ENCODE measurements at places on chromosomes 3 and 15.

- no peak for DNase-seq
Observed at GRCh38 chr15:66014022-66014421, 144.7 kb downstream of the RAB11A start.

DNA sequence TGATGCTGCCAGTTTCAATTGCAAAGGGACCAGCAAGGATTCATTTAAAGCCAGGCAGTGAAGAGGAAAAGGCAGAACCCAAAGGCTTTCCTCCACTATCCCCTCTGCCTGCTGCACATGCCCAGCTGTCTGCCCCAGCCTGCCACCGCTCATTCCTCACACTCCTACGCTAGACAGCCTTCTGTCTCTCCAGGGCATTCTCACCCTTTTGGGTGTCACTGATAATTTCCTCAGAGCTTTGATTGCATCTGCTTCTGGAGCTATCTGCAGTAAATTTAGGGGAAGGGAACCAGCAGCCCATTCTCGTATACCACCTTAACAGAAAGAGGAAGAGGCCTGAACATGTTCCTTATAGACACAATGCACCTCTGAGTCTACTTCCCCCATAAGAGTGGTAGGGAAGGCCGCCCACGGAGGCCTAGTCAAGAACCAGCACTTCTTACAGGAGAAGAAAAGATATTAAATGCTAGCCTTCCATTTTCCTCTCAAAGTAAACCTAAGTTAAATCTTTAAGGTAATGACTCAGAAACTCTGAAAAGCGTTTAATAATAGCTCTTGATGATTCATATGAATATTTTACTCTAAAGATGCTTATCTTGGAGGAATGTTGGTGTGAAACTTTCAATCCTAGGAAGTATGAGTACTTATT is 20.9 kb downstream of the NUDT16 start:
- no peak for DNase-seq

DNA sequence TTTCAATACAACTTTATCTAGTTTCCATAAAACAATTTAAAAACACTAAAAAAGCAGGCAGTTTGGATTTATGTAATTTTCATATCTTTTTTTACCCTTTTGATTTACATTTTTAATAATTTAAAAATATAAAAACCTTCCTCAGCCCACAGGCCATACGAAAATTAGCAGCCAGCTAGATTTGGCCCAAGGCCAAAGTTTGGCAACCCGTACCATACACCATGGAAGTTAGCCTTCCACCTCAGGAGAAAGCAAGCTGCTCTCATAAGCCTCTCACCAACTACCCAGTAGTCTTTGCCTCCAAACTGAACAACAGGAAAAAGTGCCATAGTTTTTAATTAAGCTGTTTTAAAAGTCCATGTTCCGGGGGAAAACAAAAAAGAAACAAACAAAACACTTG is 107.3 kb upstream of the TRIM42 start:
- DNase-seq: no peak

- DNase-seq: no peak
Observed at GRCh38 chr15:79378394-79379109, 53.6 kb upstream of the MINAR1 start.

DNA sequence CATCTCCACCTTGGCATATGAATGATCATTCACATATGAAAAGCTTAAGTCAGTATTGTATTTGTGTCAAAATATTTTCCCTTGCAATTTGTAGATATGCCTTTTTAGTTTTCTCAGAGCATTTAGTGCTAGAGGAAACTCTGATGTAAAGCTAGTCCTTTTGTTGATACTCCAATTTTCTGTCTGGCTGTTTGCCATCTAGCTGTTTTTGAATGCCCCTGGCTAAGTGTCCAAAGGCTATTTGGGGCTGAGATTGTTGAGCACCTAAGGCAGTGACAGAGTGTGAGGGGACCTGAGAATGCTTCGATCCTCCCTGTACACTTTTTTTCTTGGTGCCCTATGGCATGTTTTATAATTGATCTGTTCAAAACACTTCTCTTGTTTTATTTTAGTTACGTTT is 3.1 kb downstream of the SLC51B start:
- no peak for DNase-seq

GRCh38 chr3:160162440-160162839 is 62.8 kb upstream of the C3orf80 start:
- no peak for DNase-seq

DNA sequence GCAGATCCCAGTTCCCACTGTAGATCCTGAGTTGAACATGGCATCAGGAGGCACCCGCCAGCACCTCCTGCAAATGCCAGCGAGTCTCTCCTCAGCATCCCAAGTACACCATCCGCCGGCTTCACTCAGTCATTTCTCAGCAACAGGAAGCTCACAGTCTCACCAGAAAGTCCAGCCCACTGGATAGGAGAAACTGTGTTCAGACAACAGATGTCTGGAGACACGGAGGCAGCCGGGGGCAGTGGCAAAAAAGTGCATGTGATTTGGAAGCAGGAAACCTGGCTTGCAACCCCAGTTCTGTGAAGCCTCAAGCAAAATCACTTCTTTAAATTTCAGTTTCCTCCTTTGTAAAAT is 68.7 kb downstream of the SRGAP3 start:
- no peak for DNase-seq

- DNase-seq: no peak
Observed at GRCh38 chr3:177481329-177481728, 284.0 kb upstream of the TBL1XR1 start.

- DNase-seq: no peak
Observed at GRCh38 chr3:59517388-59517787, 467.6 kb upstream of the CFAP20DC start.

- no peak for DNase-seq
Observed at GRCh38 chr15:70521576-70522322, 241.6 kb downstream of the UACA start.

GRCh38 chr15:94840794-94841783 is 609.7 kb downstream of the MCTP2 start:
- no peak for DNase-seq

- no peak for DNase-seq
Observed at GRCh38 chr3:42398080-42398479, 12.3 kb downstream of the LYZL4 start.

DNA sequence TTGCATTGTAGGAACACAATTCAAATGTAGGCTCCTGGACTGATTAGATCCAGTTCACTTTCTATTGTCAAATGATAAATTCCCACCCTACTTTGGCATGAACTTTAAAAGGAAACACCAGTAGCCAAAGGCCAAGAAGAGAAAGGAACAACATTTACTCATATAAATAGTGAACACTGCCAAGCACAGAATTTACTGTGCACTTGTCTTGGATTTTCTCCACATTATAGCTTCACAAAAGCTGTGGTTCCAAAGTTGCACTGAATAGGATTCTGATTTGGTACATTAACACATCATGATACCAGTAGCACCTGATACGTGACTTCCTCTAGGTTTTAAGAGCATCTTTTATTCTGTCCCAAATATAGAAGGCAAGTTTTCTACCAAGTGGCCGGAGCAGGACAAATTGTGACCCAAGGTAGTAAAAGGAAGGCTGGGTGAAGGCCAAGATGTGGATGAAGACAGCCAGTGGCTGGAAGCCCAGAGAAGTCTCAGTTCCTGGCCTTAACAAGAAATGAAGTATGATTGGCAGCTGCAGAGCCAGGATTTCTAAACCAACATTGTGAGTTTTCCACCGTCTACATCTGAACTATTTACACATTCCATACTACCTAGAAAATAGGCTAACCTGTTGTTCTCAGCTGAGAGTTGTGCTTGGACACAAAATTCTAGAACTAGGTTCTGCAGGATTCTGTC is 206.7 kb downstream of the THRB start:
- DNase-seq: peak; percentile 20

GRCh38 chr3:142680710-142681109 is 43.1 kb upstream of the TRPC1 start:
- no peak for DNase-seq

DNA sequence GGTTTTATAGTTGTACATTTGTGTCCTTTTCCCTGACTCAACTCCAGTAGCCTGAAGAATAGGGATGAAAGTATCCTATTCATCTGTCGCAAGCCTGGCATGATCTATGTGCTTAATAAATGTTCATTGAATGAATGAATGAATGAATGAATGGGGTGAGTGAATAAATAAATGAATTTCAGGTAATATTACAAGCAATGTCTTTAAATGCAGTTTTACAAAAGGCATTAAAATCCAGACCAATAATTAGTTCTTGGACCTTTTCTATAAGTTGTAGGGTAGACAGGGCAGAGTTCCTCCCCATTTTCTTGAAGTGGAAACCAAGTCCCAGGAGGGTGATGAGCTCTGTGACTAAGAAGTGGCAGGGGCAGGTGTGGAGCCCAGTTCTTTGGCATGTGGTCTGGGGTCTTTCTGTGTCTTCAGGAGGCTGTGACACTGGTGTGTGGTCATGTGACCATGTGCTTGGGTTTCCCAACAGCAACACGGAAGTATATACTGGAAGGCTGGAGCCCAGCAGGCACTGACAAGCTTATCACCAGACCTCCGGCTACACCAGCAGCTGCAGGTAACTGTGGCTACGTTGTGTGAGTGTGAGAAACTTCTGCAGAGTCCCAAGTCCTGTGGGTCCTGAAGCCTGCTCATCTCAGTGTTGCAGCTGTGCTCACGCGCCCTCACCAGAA is 18.3 kb downstream of the XYLB start:
- DNase-seq: no peak

GRCh38 chr15:35986191-35986721 is 440.3 kb upstream of the DPH6 start:
- no peak for DNase-seq

DNA sequence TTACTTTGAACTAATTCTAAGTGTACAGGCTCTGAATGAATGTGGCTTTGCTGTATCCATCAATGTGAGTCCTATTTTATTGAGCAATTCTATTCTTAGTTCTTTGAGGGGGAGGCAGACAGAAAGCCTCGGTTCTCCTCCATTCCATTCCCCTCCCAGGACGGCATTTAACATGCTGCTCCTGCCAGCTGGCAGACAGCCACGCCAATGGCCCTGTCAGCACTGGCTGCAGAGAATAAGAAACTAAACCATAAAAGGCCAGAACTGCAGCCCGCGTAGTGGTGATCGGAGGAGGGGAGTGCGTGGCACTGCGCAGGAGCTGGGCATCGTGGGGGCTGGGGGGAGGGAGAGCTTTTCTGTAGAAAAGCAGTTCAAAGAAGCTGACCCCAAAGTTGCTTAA is 76.0 kb upstream of the HACD2 start:
- peak; percentile 15 for DNase-seq

- DNase-seq: no peak
Observed at GRCh38 chr3:47394881-47395280, 14.1 kb downstream of the PTPN23 start.

DNA sequence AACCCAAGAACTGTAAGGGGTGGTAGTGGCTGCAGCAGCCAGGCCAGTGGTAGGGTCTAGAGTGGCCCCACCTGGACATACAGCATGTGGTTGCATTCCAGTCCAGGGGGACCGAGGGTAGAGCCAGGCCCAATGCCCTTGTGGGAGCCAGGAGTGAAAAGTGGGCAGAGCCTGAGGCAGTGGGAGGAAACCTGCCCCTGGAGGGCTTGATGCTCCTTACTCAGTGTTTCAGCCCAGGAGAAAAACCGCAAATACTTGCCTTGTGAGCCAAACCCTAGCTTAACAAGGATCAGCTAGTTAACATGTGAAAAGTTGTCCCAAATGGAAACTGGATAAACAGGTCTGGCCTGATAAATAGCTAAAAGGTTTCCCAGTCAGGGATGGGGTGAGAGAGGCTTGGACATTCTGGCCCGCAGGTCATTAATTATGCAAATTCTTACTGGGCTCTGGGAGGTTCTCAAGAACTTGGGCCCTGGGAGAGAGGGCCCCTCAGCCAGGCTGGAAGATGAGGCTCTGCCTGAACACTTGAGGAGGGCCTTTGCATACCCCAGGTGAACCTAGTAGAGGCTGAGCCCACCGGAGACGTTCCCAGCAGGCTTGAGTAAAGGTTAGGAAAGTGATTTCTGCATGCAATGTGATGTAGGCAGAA is 222.1 kb downstream of the THSD4 start:
- no peak for DNase-seq

- no peak for DNase-seq
Observed at GRCh38 chr3:194354315-194354714, 3.2 kb upstream of the CPN2 start.

GRCh38 chr3:99645277-99646106 is 7.1 kb downstream of the COL8A1 start:
- no peak for DNase-seq

GRCh38 chr15:57865294-57865693 is 158.8 kb downstream of the POLR2M start:
- DNase-seq: no peak

GRCh38 chr3:168249205-168249549 is 153.5 kb upstream of the GOLIM4 start:
- DNase-seq: no peak

GRCh38 chr3:5053021-5053831 is 68.9 kb upstream of the ARL8B start:
- DNase-seq: no peak

DNA sequence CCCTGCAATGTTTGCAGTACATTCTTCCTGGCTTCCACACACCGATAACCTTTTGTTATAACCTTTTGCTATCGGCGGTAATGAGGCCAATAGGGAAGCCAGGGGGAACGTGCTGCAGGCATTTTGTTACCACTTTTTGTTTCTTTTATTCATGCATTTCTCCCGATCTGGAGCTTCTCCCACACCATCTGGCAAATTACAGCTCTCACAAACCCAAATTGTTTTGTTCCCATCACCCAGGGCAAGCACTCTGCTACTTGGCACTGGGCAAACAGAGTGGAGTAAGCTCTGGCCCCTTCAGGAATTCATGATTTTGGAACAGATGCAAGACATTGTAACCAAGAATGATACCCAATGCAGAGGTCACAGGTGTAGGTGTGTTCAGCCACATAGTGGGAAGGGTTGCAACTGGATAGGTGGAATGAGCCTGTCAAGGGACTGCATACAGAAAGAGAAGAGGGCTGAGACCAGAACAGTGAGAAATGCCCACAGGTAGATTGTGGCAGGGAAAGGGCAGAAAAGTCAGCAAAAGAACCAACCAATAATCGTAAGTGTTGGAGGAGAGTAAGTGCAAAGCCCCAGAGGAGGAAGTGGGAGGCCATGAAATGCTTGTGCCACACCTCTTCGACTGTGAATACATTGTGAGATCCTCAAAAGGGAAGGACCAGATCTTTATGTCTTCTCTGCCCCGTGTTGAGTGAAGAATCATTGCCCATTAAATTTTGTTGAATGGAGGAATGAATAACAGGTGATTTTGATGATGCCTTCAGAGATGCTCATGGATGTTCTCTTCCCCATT is 45.8 kb downstream of the PARP15 start:
- no peak for DNase-seq

DNA sequence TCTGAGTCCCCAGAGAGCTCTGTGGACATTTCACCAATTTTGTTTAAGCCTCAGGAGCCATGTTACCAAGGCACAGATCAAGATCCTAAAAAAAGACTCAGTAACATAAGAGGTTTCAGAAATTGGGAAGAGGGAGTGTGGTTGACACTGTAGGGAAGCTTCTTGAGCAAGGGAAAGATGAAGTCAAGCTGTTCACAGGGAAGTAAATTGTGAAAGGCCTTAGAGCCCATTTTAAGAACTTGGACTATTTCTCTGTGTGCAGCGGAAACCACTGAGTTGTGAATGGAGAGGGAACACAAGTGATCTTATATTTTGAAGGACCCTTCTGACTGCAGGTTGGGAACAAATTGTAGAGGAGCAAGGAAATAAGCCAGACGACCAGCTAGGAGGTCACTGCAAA is 18.7 kb downstream of the BCL2A1 start:
- no peak for DNase-seq

GRCh38 chr3:60308808-60309207 is 942.4 kb downstream of the FHIT start:
- DNase-seq: no peak
